Hematopoietic multipotent progenitor cell treated with erythropoietin and hydrocortisone succinate and interleukin-3 and kit ligand, for 4 days (in vitro differentiated cells): ENCODE measurements at places on chromosomes 6 and 20.

GRCh38 chr6:117227245-117227962 is 38.0 kb upstream of the VGLL2 start:
- DNase-seq: no peak

DNA sequence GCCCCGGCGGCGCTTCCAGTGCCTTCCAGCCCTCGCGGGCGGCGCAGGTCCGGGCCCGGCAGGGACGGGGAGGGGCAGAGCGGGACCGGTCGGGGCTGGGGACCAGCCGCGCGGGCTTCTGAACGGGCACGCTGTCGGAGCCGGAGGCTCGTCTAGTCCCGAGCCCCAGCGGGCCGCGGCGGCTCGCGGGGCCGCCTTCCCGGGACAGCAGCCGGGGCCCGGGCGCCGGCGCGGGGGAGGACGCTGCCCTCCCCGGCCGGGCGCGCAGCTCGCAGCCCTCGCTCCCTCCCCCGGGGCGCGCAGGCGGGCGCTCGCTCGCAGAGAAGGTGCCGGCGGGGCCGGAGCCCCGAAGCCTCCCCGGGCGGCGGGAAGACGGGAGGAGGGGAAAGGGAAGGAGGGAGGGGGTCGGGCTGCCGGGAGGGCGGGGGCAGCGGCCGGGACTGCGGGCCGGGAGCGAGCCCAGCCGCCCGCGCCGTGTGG is 696 bp upstream of the SIRPA start:
- peak; percentile 75 for DNase-seq

DNA sequence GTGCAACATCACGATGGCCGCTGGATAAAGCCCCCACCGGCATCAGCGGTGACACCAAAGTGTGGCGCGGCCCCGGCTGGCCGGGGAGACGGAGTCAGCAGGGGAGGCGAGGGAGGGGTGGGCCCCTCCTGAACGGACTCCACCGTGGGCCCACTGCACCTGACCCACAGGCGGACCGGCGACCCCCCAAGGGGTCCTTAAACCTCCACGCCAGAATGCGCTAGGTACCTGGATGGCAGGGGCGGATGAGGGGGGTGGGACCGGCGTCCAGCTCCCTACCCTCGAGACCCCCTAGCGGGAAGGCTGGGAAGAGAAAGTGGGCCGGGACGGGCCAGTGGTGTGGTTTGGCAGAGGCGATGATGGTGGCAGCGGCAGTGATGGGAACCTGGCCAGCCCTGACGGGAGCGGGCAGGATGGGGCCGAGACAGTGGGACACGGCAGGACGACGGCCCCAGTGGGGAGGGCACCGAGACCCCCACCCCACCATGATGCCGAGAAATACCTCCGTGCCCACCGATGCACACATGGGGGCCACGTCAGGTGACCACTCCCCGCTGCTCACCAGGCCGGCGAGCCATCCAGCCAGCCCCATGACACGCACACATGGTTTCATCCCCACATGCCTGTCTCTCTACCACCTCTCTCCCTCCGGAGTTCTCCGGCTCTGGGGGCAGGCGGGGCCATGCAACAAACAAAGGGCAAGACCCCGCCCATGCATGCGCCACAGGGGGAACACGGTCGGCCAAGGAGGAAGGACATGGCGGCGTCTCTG is 771.9 kb upstream of the DEFB115 start:
- DNase-seq: no peak

DNA sequence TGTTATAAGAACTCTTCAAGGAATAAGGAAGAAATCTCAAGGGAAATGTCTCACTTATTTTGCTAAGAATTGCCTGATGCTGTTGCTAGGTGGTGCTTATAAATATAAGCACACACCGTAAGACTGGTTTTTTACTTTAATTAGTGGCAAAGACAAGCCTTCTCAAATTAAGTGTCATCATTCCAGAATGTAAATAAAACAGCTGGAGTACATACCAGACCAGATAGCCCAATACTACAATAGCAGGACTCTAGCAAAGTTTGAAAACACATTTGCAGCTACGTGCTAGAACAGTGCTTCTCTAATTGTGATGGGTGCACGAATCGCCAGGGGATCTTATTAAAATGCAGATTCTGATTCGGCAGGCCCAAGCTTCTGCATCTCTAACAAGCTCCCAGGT is 6.8 kb downstream of the CNKSR3 start:
- DNase-seq: no peak

- DNase-seq: no peak
These were observed 374.3 kb downstream of the LMBRD1 start for GRCh38 chr6:69422475-69422874.

GRCh38 chr6:166597711-166598440 is 11.4 kb upstream of the RAMACL start:
- DNase-seq: no peak

DNA sequence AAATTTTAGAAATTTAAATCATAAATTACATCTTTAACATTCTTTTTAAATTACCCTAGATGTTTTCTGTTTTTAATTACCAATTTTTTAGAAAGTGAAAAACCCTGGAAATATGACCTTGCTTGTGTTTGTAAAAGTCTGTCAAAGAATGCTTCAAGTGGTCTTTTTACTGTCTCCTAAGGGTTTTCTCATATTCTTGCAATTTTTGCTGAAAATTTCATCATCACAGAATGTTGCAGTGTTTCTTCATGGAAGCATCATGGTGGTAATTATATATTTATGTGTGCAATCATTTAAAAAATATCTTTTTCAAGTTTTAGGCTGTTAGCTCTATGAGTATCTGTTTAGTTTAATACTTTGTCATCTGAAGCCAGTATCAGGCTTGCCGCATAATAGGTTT is 178.2 kb downstream of the HDGFL1 start:
- DNase-seq: no peak

- DNase-seq: peak; percentile 78
These were observed 121.2 kb upstream of the LAMP5 start for GRCh38 chr20:9392892-9393857.

DNA sequence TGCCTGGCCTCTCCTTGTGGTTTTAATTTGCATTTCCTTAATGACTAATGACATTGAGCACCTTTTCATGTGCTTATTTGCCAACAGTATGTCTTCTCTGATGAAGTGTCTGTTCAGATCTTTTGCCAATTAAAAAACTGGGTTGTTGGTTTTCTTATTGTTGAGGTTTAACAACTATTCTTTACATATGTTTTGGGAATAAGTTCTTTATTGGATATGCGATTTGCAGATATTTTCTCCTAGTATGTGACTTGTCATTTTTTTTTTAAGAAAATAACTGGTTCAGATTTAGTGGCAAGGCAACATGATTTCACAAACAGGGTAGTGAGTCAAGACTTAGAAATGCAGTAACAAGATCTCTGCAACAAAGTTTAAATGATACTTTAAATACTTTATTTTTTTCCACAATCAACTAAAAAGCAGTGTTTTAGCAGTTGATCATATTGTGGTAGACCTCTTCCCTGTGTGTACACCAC is 67.8 kb downstream of the TIAM2 start:
- DNase-seq: no peak

- peak; percentile 59 for DNase-seq
These were observed 7.2 kb downstream of the PRDM13 start for GRCh38 chr6:99613705-99614429.

DNA sequence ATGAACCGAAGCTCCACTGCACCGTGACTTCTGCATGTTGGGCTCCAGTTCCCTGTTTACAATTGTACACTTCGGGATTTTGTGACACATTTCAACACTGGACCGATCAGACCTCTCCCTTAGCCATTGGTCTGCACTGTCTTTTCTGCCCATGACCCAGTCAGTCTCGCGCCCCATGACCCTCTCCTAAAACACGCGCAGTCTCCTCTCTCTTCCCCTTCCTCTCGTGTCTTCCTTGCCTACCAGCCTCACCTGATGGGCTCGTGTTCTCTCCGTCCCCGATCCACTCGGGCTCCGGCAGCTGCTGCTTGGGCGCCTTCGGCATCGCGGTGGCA is 535 bp upstream of the ABCF1 start:
- DNase-seq: no peak

- no peak for DNase-seq
These were observed 124.6 kb upstream of the CDH4 start for GRCh38 chr20:61127311-61128039.
